RKO (cell line): ENCODE measurements at places on chromosomes 2 and 18.

GRCh38 chr2:227606476-227606875 is 7.8 kb downstream of the SCYGR2 start:
- DNase-seq = no peak

DNA sequence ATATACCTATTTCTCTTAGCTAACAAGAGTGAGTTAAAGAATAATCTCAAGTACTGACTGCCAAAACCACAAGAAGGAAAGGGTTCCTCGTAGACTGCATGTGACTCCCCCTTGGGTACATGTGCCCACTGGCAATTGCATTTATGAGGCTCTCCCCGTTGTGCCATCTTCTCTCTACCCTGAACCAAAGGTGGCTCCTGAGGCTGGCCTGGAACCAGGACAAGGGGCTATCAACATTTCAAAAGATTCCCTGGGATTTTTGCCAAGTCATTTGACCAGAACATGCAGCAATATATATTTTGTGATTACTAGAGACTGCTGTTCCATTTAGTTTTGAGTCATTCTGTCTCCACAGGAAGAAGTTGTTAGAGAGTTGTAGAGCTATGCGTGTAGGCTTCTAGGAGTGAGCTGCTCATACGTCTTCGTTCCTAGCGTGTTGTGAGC is 45.8 kb downstream of the LAMA3 start:
- no peak for DNase-seq

- DNase-seq = no peak
Observed at GRCh38 chr2:19559596-19560240, 201.3 kb upstream of the OSR1 start.

DNA sequence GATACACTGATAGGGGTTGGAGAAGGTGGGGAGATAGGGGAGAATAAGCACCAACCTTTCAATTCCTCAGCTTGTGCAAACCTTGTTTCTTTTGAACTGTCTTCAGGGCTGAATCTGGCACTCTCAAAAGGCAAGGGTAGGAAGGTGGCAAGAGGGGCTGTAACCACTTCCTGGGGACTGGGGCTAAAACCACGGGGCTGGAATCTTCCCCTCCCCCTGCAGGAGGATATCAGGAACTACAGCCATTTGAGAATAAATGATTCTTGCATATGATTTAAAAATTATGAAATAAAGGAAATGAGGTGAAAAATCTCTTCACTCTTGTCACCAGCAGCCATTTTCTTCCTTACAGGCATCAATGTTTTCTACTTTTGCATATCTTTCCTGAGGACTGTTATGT is 50.8 kb downstream of the ATOH8 start:
- DNase-seq = peak; percentile 19

DNA sequence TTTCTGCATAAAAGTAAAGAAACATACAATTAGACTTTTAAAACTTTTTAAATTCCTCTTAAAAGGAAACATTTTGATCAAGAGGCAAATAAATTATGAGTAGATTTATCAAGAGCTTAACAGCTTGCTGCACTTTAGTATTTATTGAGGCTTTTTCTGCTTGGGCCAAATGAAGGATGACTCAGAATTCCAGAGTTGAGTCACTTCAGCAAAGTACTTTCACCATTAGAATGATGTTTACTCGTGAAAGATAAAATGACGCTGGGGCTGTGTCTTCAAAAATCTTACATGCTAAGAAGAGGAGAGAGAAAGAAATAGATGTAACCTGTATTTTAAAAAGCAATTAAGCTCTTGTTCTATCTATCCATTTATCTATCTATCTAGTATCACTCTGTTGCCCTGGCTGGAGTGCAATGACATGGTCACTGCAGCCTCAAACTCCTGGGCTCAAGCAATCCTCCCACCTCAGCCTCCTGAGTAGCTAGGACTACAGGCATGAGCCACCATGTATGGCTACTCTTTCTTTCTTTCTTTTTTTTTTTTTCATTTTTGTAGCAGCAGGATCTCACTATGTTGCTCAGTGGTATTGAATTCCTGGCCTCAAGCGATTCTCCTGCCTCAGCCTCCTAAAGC is 75.3 kb upstream of the RIOK3 start:
- peak; percentile 76 for DNase-seq

GRCh38 chr2:212712991-212713390 is 174.4 kb upstream of the ERBB4 start:
- no peak for DNase-seq

DNA sequence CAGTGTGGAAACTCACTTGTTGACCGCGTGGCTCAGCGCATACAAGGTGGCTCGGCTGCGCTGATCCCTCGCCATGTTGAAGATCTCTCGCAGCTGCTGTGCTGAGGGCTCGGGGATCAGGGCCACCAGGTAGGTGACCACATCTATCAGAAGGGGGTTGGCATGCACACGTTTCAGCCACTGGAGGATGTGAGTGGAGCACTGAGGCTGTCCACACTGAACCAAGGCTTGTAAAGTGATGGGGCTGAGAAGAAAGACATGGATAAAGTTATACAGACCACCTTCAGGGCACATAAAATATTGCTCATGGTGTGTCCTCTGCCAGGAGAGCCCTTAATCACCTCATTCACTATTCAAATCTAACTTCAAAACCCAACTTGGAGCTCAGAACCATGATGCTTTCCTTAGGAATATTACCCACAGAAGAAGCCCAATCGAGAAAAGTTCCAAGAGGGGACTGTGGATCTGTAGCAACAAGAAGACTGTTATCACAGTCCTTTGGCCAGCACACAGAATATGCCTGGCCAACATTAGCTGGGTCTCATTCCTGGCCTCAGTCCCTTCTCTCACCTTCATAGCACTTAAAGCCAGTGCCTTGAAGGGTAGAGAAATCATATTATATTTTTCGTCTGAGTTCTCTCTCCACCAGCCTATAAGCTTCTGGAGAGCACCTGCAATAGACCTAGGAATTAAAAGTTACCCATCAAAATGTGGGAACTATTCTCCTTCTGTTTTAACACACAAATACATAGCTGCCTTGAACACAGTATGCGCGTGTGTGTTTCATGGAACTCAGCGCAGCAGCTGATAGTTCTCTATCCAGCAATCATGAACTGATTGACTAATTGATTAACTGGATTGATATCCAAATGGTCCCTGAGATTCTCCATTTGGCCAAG is 11.3 kb downstream of the APOB start:
- DNase-seq = no peak

GRCh38 chr2:47990503-47990902 is 84.2 kb upstream of the FBXO11 start:
- DNase-seq = no peak
